ENCODE measurements at places on chromosomes 6 and 20. TPM values are rescaled to one million over a fixed set of nuclear protein-coding genes. Genes with fewer than 3 reads are reported as not detected.

Gene SLC17A3
- total RNA-seq = not detected

Gene HDGFL1
- not detected for total RNA-seq

Gene DEFB124
- not detected for total RNA-seq

Gene BNIP5
- not detected for total RNA-seq

Gene HLA-DRB1
- 0.14 TPM for total RNA-seq

Gene CTCFL
- total RNA-seq = not detected

Gene ADGRF5
- under 0.01 TPM for total RNA-seq

Gene EEF1A2
- 3.2 TPM for total RNA-seq

Gene CST7
- total RNA-seq = not detected
